ENCODE measurements at places on chromosomes 1 and 21.

GRCh38 chr1:71829346-71829745 lies 453.0 kb downstream of the NEGR1 start:
- DNase-seq, result no peak

DNA sequence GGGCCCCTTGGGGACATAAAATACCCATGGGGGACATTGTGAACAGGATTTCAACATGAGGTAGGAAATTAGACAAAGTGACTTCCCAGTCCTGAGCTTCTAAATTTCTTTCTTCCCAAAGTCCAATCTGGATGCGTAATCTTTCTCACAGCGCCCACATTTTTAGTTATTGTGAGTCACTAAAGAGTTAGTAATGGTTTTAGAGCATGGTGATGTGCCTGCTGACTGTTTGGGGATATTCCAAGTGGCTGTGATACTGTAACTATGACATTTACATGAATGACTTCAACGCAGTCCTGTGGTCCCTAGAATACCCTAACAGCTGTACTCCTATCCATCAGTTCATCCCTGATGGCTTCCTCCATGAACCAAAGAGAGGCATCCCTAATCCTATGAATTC lies 224.0 kb upstream of the COA6 start:
- DNase-seq, result no peak

DNA sequence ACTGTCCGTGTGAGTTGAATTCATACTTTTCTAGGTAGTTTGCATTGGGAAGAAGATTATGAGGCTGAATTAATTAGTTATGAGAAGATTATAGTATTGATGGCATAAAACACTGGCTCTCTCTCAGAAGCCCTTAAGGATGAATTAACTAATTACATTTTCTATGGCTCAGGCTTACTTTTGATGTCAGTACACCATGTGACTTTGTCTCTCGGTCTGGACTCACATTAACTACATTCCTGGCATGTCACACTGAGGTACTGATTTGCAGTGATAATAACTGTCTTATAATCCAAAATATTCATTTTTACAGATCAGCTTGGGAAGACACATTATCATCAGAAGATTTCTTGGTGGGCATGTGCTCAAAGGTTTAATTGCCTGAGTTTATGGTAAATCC lies 362.2 kb downstream of the ZP4 start:
- DNase-seq, result no peak

DNA sequence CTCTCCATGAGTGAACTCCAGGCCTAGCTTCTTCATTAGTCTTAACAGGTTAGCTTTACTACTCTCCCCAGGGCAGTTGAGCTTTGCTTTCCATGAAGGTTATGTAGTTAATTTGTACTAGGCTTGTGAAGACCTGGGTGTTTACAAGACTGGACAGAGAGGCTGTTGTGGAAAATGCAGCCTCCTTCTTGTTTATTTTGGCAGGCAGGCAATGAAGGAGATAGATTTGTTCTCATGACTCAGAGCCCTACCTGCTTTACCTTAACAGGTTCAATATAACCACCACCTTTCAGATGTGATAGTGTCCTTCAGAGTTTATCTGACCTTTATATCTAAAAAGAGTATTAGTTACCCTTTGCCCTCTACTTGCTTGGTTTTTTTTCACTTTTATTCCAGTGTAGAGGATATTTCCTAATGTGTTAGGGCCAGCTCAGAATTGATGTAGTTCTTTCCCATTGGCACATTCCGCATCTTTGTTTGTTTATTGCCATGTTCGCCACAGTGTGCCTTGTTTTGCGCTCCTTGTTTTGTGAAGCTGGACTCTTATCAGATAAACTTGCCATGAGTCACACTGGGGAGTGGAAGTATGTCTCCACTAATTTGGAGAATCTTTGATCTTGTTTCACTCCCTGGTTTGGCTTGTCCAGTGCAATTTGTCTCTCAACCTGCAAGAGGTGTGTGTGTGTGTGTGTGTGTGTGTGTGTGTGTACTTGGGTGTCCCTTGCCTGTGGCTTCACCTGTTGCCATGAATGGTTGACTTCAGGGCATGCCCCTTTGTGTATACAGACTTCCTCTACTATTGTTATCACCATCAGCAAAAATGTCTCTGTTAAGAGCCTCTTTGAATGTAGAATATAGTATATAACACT lies 87.4 kb upstream of the MACF1 start:
- DNase-seq, result no peak

GRCh38 chr1:17520041-17520440 lies 19.5 kb upstream of the ARHGEF10L start:
- DNase-seq, result no peak

DNA sequence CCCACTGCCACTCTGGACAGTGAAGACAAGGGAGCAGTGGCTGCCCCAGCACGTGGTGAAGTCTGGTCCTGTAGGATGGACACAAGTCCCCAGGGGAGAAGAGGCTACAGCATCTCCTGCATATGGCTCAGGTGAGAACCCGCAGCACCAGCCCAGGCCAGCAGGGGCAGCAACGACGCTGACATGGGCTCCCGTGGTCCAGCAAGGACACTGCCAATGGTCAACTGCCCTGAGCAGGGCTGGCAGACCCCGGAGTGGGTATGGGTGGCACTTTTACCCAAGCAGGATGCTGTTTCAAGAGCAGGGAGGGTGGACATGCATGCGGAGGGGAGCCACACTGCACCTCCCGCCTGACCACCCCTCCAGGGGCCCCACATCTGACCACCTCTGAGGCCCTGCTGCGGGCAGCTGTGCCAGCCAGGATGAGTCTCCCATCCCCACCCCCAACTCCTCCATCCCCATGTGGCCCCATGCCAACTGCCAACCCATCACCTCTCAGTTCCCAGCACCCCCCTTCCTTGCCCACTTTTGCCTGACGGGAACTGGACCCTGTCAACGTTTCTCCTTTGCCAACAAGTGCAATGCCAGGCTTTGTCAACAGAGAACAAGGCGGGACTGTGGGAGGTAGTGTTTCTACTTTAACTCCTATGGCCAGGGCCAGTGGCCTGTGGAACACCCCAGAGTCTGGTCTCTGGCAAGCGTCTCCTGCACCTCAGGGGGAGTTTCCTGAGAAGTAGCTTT lies 8.6 kb downstream of the MORN1 start:
- no peak for DNase-seq

All from caudate nucleus (tissue), 63 donors.